ENCODE measurements at places on chromosomes 16 and 17. TPM values are rescaled to one million over a fixed set of nuclear protein-coding genes. Genes with fewer than 3 reads are reported as not detected.

DNA sequence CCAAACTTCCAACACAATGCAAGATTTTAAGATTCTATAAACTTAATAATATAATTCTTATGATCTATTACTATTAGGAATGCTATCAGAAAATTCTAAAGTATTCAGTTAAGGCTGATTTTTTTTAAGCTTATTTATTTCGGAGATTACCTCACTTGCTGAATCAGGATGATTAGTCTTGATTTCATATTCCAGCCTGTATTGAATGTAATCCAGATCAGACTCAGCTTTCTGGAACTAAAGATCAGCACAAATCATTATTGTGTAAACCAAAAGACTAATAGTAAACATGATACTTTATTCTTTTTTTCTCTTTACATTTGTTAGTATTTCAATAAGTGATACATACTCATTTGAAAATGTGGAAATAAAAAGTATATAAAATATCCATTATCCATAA is 23.9 kb downstream of the SKA2 start:
- H3K27ac ChIP-seq: no peak overlapping the region
- no peak overlapping the region for H3K4me3 ChIP-seq
- DNase-seq: no peak
- H3K36me3 ChIP-seq: peaks cover 2% of the 10 kb centered on the region

DNA sequence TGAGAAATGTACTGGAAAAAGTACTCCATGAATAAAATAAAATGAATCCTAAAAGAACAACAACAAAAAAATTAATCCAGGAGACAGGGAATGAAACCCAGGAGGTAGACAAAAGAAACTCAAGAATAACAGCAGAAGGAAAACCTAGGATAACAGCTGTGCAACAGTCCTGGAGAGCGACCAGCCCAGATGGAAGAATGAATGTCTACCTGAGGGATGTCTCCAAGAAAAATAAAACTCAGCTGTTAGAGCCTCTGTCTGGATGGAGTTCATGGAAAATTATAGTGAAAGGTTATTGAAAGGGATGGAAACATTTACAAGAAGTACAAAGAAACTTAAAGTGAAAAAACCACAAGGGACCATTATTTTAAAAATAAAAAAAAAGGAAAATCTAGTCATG is 135.8 kb upstream of the CA10 start:
- no peak overlapping the region for H3K4me3 ChIP-seq
- no peak for DNase-seq
- no peak overlapping the region for H3K27ac ChIP-seq
- H3K4me1 ChIP-seq: no peaks in the 10 kb centered on the region

DNA sequence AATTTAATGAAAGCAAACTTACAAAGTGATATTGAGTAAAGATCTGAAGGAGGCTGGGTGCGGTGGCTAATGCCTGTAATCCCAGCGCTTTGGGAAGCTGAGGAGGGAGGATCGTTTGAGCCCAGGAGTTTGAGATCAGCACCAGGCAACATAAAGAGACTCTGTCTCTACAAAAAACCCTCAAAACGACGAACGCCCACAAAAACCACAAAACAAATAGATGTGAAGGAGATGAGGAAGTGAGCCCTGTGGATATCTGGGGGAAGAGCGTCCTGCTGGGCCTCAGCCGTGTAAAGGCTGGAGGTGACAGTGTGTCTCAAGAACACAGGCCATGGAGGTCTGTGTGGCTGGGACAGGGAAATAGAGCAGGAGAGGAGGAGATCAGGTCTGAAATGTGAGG is 68.8 kb downstream of the ITFG1 start:
- H3K4me3 ChIP-seq: no peak overlapping the region
- H3K27me3 ChIP-seq: no peaks in the 10 kb centered on the region
- H3K36me3 ChIP-seq: no peaks in the 10 kb centered on the region
- no peak overlapping the region for H3K27ac ChIP-seq

- no peak for DNase-seq
- no peak overlapping the region for H3K4me3 ChIP-seq
- H3K36me3 ChIP-seq: no peaks in the 10 kb centered on the region
- H3K27me3 ChIP-seq: no peaks in the 10 kb centered on the region
Observed at GRCh38 chr16:65908568-65908967, 457.9 kb upstream of the CDH5 start.

DNA sequence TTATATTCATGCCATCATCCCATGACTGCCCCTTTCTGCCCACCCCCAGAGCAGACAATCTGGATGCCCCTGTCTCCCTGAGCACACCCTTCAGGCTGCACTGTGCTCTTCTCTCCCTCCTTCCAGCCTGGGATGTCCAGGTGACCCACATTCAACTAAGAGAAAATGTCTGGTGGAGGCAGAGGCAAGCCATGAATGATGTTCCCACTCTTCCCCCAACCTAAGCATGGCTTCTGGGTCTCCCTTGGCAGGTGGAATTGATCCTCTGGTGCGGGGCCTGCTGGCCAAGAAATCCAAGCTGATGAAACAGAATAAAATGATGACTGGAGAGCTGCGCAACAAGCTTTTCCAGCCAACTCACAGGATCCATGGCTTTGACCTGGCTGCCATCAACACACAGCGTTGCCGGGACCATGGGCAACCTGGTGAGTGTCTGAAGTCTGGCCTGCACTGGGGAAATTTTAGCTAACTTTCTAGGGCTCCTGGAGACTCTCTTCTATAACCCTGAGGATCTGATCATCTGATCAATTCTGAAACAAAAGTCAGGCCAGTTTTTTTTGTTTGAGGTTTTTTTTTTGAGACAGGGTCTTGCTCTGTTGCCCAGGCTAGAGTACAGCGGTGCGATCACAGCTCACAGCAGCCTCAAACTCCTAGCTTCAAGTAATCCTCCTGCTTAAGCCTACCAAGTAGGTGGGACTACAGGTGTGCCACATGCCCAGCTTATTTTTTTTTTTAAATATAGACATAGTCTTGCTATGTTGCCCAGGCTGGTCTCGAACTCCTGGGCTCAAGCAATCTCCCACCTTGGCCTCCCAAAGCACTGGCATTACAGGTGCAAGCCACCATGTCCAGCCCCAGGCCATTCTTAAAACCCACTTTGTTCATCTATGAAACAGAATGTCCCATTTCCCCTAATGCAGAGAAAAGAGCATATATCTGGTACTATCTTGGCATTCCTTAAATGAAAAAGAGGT is 14.5 kb downstream of the MPO start:
- no peak for DNase-seq
- no peaks in the 10 kb centered on the region for H3K27me3 ChIP-seq
- no peak overlapping the region for H3K27ac ChIP-seq
- H3K4me1 ChIP-seq: no peaks in the 10 kb centered on the region
- no peaks in the 10 kb centered on the region for H3K36me3 ChIP-seq

- no peak for DNase-seq
- H3K4me1 ChIP-seq: no peaks in the 10 kb centered on the region
- no peak overlapping the region for H3K27ac ChIP-seq
Observed at GRCh38 chr17:869086-869485, 86.9 kb downstream of the MRM3 start.

DNA sequence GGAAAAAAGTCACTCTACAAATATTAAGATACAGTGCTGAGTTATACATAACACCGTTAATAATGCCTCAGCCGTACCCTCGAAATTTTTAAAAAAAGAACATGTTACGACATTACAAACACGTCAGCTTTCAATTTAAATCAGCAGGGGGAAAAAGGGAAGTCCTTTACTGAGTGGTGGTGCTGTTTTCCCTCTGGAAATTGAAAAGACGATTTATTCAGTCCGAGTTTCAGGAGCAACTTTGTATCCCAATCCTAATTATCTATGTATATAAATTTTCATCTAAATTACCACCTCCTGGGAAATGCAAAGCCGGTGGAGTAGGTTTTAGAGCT is 1.3 kb downstream of the NETO2 start:
- no peaks in the 10 kb centered on the region for H3K36me3 ChIP-seq
- peak overlapping the region; percentile 42 for H3K4me3 ChIP-seq
- peaks cover 9% of the 10 kb centered on the region for H3K27me3 ChIP-seq
- H3K4me1 ChIP-seq: peaks cover 16% of the 10 kb centered on the region
- peak; percentile 58 for DNase-seq

DNA sequence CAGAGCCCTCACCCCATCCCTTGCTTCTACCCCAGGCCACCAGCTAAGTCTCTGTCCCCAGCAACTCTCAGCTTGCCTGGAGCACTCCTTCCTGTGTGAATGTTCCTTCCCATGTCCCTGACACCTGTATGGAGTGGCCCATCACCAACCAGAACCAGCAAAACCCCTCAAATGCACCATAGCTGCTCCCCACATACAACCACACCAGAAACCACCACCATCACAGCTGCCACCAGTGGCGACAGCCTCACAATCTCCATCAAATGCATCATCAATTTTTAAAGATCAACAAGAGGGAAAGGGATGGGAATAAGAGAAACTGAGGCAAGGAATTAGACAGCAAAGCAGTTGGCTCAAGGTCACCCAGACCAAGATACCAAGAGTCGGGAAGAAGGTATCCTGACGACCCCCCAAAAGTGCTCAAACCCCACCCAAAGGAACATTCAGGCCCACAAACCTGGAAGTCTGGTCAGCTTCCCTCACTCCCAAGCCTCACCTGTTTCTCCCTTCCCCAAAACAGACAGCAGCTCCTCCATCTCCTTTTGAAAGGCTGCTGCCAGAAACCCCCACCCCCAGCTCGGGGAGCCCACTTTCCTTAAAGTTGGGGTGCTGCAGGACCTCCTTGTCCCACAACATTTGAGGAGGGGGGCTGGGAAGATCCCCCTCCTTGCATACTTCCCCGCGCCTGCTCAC is 1.8 kb downstream of the SRCIN1 start:
- no peak overlapping the region for H3K4me3 ChIP-seq
- H3K27ac ChIP-seq: no peak overlapping the region
- no peak for DNase-seq
- no peaks in the 10 kb centered on the region for H3K27me3 ChIP-seq
- peaks cover 10% of the 10 kb centered on the region for H3K4me1 ChIP-seq

GRCh38 chr16:65117811-65118448 is 3.9 kb downstream of the CDH11 start:
- H3K4me3 ChIP-seq: no peak overlapping the region
- no peaks in the 10 kb centered on the region for H3K36me3 ChIP-seq
- no peaks in the 10 kb centered on the region for H3K4me1 ChIP-seq
- no peak overlapping the region for H3K27ac ChIP-seq
- peak; percentile 20 for DNase-seq

- no peaks in the 10 kb centered on the region for H3K4me1 ChIP-seq
- H3K27me3 ChIP-seq: peaks cover 65% of the 10 kb centered on the region
- no peak overlapping the region for H3K27ac ChIP-seq
Observed at GRCh38 chr16:86492961-86493629, 17.2 kb upstream of the FOXF1 start.

GRCh38 chr17:76270127-76270592 is 5.0 kb downstream of the UBALD2 start:
- peaks cover 16% of the 10 kb centered on the region for H3K36me3 ChIP-seq
- H3K4me3 ChIP-seq: no peak overlapping the region
- H3K27me3 ChIP-seq: no peaks in the 10 kb centered on the region
- peak; percentile 59 for DNase-seq

GRCh38 chr16:22284637-22285036 is 12.6 kb upstream of the POLR3E start:
- no peaks in the 10 kb centered on the region for H3K4me1 ChIP-seq
- H3K36me3 ChIP-seq: peaks cover 5% of the 10 kb centered on the region
- DNase-seq: no peak

DNA sequence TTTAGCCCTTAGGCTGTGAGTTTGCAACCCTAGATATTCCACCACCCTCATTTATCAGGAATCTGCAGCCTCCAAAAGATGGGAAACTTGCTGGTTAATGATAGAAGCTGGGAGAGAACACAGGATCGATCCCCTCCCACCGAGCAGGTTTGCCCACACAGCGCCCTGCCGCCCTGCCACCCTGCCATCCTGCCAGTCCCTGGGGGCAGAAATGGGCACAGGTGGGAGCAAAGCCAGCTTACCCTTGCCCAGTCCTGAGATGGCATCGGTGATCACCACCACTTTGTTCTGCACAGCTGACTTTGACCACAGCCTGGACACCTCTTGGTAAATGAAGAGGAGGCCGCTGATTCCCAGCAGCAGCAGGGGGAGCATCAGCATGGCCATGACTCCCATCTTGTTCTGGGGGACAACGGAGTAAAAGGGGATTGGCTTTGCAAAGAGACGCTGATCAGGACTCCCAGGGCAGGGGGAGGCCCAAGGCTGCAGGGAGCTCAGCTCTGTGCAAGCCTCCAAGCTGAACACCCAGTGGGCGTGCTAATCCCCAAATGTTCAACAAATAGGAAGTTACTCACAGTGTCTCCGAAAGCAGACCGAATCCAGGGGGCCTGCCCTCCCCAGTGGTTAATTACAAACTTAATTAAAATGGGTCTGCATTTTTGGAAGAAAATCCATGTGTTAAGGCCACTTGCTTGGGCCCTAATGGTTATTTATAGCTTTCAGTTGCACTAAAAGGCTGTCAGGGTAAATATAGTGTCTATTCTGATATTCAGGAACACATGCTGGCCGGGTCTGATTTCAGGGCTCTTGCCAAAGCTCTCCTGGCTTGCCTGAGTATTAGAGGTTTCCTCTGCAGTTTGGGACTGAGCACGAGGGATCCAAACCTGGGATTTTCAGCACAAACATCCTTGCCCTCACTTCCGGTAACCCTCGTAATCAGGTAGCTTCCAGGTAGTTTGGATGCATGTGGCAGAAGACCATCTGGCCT is at the start of gene DHRS7C:
Gene DHRS7C (minus strand): TSS at position 704 of the 988 bp plus-strand sequence. CDS start 308 bp downstream, at position 396.
- no peak within 1 kb of the TSS for H3K4me3 ChIP-seq
- no peaks in the 10 kb centered on the region for H3K27me3 ChIP-seq
- no peak for DNase-seq
- no peaks in the 10 kb centered on the region for H3K36me3 ChIP-seq

Gene CACNG5
- not detected for total RNA-seq

Gene C16orf86
- total RNA-seq: 8.7 TPM
